ENCODE measurements at places on chromosomes 16 and 17. TPM values are rescaled to one million over a fixed set of nuclear protein-coding genes. Genes with fewer than 3 reads are reported as not detected.

DNA sequence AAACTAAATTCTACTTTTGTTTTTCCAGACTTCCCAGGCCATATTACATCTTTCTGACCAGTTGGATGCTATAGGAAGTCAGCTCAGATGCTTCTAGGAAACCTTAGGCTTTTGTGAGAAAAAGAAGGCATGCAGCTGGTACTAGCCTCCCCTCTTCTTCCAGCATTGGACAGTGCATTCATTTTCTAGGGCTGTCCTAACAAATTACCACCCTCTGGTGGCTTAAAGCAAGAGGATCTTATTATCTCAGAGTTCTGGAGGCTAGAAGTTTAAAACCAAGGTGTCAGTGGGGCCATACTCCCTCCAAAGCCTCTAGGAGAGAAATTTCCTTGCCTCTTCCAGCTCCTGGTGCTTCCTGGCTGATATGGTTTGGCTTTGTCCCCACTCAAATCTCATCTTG is 467.8 kb downstream of the SLC39A11 start:
- H3K27me3 ChIP-seq: peaks cover 30% of the 10 kb centered on the region
- no peak for DNase-seq
- no peaks in the 10 kb centered on the region for H3K4me1 ChIP-seq
- no peak overlapping the region for H3K27ac ChIP-seq
- H3K36me3 ChIP-seq: no peaks in the 10 kb centered on the region

- no peaks in the 10 kb centered on the region for H3K36me3 ChIP-seq
- DNase-seq: no peak
- no peak overlapping the region for H3K4me3 ChIP-seq
- peaks cover 12% of the 10 kb centered on the region for H3K27me3 ChIP-seq
- no peak overlapping the region for H3K27ac ChIP-seq
Measured at GRCh38 chr17:81380666-81381518, 14.4 kb upstream of the BAHCC1 start.

DNA sequence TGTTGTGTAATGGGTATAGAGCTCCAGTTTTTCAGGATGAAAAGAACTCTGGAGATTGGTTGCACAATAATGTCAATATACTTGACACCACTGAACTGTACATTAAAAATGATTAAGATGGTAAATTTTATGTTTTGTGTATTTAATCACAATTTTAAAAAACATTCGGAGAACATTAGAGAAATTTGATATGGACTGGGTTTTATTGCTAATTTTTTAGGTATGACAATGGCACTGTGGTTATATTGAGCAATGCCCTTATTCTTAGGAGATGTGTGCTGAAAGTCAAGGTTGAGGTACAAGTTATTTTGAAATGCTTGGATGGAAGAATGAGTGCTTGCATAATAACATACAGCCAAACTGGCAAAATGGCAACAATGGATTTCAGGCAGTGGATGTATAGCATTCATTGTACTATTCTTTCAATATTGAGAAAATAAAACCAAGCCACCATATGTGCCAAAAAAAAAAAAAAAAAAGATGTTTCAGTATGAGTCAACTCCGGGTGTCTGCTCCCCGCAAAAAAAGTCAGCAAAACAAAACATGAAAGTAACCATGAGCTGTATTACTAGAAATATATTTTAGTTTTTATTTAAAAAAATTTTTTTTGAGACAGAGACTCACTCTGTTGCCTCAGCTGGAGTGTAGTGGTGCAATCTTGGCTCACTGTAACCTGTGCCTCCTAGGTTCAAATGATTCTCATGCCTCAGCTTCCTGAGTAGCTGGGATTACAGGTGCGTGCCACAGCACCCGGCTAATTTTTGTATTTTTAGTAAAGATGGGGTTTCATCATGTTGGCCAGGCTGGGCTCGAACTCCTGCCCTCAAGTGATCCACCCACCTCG is 19.8 kb downstream of the HOXB1 start:
- H3K27me3 ChIP-seq: peaks cover 22% of the 10 kb centered on the region
- DNase-seq: peak; percentile 71
- H3K4me3 ChIP-seq: no peak overlapping the region
- H3K27ac ChIP-seq: no peak overlapping the region
- peaks cover 4% of the 10 kb centered on the region for H3K4me1 ChIP-seq

- no peaks in the 10 kb centered on the region for H3K4me1 ChIP-seq
- H3K27ac ChIP-seq: no peak within 1 kb of the TSS
- H3K36me3 ChIP-seq: no peaks in the 10 kb centered on the region
- H3K4me3 ChIP-seq: no peak within 1 kb of the TSS
- H3K27me3 ChIP-seq: peaks cover 45% of the 10 kb centered on the region
- DNase-seq: no peak
Measured at GRCh38 chr16:57970970-57971369, at the start of gene CNGB1. CNGB1 (minus strand) TSS chr16:57971128; CDS start chr16:57967286, 3,842 bp downstream.

TMEM238L gene
- total RNA-seq: not detected

NHLRC4 gene
- 0.56 TPM for total RNA-seq

LPO gene
- total RNA-seq: not detected

UTS2R gene
- total RNA-seq: not detected

MT2A gene
- total RNA-seq: 25.5 TPM

TXNL4B gene
- total RNA-seq: 5.4 TPM

MT1A gene
- total RNA-seq: not detected

LGALS3BP gene
- 34.7 TPM for total RNA-seq
